ENCODE measurements at places on chromosomes 5 and 9.

DNA sequence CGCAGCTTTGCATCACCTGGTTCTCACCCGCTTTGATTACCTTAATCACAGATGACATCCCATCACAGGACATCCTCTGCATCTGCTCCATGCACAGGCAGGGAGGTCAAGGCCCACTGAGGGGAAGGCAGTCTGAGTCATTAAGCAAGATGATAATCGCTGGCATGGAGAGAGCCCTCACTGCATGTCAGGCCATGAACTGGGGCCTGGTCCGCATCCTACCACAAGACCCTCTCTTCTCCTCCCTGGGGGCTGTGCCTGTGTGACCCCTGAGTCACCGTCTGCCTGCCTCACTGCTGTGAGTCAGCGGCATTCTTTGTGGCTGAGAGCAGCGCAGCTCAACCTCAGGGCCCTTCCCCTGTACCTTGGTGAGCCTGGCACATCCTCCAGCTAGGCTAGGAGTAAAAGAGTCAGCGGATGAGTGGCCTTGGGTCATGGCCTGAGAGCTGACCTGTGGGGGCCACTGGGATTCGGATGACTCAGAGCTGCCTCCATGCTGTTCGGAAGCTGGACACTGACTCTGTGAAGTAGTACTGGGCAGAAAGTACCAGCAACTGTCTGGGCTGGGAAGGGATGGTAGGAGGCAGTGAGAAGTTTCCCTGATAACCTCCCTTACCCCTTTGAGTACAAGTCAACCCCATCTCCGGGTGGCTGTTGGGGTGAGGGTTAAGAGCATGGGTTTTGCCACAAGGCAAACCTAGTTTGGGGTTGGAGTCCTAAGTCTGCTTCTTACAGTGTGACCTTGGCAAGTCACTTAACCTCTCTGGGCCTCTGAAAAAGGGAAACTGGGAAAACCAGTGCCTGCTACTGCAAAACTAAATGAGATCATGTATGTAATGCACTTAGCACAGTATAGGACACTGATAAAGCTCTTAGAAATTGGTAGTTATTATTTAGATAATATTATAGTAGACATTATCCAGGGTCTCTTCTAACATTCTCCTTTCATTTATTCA is 14.6 kb upstream of the ARSI start:
- DNase-seq, result no peak

GRCh38 chr5:66789434-66789833 is 193.2 kb downstream of the MAST4 start:
- no peak for DNase-seq

DNA sequence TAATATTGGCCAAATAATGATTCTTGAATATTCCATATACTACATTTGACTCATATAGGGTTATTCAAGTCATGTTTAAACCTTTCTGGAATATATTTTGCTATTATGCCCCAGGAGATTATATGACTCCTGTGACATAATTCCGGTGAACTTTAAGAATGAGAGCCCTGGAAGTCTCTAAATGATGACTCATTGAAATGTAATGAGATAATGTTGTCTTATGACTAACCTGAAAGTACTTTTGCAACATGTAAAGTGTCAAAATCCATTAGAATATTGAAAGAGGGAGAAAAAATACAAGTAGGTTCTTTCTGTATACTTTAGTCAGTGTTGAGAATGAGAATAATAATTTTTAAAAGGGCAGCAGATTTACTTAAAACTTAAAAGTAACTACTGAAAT is 830.4 kb downstream of the MAT2B start:
- DNase-seq, result no peak

DNA sequence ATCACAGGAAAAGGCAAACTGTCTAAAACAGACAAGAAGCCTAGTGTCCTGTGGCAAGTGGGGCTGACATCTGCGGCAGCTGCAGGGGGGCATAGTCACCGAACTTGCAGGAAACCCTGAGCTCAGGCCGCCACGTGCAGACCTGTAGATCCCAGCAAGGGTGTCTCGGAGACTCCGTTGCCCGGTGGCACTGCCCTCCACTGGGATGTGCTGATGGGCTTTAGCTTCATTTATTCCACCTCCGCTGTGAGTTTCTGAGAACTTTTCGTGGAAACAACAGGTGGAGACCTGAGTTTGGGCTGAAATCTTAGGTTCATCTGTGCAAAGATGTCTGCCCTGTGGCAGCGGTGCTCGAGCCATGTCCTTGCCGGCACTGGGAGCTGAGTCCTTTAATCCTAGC is 22.1 kb downstream of the CEP72 start:
- no peak for DNase-seq

GRCh38 chr9:120734607-120735410 is 20.5 kb upstream of the MEGF9 start:
- no peak for DNase-seq

GRCh38 chr9:99182356-99182755 is 39.4 kb downstream of the ALG2 start:
- no peak for DNase-seq

DNA sequence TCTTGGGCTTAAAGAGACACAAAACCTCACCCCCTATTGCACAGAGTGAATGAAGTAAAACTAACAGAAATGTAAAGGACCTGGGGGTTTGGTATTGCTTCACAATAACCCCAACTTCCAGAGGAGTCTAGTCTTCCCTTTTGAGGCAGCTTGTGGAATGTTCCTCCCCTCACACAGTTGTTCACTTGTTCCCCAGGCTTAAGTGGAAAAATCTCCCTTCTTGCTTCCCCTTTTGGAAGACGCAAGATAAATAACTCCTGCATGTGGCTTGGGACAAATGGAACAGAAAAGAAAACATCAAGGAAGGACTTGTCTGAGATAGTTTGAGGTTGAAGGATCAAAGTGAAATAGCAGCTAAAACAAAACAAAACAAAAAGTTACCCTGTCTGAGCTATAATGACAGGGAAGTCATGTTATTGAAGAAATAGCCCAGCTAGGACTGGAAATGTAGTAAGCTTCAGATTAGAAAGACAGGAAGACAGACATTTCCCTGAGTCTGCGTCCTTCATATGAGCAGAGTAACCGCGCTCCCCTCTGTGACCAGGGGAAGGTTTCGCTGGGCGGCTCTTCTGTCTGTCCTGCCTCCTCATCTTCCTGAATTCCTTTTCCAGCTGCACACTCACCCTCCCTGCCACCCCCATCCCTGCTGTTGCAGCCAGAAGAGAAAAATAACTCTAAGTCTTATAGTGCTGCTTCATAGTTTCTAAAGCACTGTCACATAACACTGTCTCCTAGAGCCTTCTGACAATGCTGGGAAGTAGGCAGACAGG is 8.8 kb downstream of the SPARC start:
- DNase-seq, result no peak

GRCh38 chr5:31941151-31941755 is 232.9 kb downstream of the GOLPH3 start:
- DNase-seq, result no peak

DNA sequence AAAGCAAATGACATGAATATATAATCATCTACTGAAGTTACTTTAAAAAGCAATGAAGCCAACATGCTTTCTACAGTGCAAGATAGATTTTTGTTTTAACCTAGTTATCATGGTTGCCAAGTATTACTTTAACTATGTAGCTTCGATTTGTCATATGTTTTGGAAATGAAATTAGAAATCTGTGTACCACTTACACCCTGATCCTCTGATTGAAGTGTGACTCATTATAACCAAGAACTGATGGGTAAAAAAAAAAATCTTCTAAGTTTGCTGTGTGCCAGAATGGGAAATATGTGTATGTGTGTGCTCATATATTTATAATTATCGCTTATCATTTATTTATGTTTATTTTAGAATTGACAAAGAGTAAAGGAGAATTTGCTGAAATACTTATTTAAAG is 9.1 kb upstream of the CDC42SE2 start:
- no peak for DNase-seq

DNA sequence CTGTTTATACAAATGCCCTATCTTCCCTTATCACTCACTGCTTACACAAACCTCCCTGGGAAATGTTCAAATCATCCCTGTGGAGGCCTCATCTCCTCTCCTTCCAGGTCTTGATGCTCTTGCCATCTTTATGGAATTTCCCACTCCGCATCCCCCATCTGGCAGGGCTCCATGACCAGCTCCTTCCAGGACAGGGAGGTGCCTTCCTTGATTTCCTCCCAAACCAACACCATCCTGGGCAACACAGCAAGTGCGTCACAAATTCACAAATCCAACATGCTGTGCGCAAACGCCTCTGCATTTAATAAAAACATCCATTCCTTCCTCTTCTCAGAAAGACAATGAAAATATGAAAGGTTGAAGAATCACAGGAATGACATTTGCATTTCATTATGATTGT is 51.7 kb downstream of the EPB41L4A start:
- DNase-seq, result no peak

GRCh38 chr9:21674894-21675293 is 127.5 kb upstream of the MTAP start:
- DNase-seq, result no peak

GRCh38 chr5:175520321-175520720 is 42.0 kb downstream of the SFXN1 start:
- DNase-seq, result no peak

DNA sequence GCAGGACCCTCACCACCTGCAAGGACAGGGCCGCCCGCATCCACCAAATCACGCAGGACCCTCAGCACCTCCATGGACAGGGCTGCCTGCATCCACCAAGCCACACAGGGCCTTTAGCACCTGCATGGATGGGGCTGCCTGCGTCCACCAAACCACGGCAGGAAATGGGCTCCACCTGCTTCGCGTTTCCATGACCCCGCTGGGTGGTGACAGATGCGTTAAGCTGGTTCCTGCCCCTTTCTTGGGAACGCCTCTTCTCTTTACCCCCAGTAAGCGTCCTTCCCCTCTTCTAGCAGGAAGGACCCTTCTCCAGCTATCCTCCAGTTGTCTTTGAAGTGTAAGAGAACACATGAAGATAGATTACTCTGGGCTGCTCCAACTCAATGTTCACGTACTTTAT is 13.5 kb downstream of the FBP1 start:
- DNase-seq, result no peak

DNA sequence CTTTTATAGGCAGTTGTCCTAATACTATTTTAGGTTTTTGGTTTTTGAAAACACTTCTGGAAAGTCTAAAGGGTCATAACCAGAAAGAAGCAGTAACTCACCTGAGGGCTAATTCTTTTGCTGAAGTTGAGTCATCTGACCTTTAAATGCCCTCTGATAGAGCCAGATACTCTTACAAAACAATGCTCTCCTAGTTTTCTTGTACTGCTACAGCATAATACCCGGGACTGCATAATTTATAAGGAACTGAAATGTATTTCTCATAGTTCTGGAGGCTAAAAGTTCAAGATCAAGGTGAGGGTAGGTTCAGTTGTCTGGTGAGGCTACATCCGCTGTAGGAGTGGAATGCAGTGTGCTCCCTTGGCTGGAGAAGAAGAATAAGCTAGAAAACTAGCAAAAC is 670.3 kb downstream of the TLE4 start:
- no peak for DNase-seq

GRCh38 chr9:93701494-93702218 is 125.3 kb downstream of the PHF2 start:
- no peak for DNase-seq

Data from renal cortex interstitium (tissue), 15 donors.